ENCODE measurements at places on chromosomes 7 and 10.

DNA sequence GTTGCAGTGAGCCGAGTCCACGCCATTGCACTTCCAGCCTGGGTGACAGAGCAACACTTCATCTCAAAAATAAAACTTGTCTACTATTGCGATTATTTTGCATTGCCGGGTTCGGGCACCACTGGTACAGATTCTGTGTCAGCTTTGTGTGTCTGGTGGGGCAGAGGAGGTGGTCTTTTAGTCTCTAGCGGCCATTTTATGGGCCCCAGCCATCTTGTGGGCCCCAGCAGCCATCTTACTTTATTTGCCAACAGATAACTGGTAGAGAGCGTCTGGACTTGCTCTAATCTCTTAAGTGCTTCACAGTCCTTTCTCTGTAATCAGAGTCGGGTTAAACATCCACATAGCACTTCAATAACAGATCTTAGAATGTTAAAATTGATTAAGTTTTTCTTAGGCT lies 4.9 kb downstream of the BUD23 start:
- DNase-seq = no peak

GRCh38 chr7:141700848-141701371 lies 1.1 kb downstream of the DENND11 start:
- DNase-seq = no peak

GRCh38 chr10:129727071-129727470 lies 237.0 kb downstream of the EBF3 start:
- no peak for DNase-seq

- no peak for DNase-seq
Measured at GRCh38 chr7:75953931-75954330, 39.0 kb downstream of the POR start.

- DNase-seq = no peak
Measured at GRCh38 chr10:97762816-97763215, 9.0 kb downstream of the SFRP5 start.

GRCh38 chr10:31707093-31708039 lies 221.3 kb downstream of the ARHGAP12 start:
- peak; percentile 73 for DNase-seq

- DNase-seq = no peak
Measured at GRCh38 chr10:61634746-61635145, 28.0 kb upstream of the CABCOCO1 start.

- no peak for DNase-seq
Measured at GRCh38 chr7:134890246-134891240, 95.8 kb upstream of the AGBL3 start.

- DNase-seq = no peak
Measured at GRCh38 chr10:27464993-27465392, 39.1 kb upstream of the RAB18 start.

DNA sequence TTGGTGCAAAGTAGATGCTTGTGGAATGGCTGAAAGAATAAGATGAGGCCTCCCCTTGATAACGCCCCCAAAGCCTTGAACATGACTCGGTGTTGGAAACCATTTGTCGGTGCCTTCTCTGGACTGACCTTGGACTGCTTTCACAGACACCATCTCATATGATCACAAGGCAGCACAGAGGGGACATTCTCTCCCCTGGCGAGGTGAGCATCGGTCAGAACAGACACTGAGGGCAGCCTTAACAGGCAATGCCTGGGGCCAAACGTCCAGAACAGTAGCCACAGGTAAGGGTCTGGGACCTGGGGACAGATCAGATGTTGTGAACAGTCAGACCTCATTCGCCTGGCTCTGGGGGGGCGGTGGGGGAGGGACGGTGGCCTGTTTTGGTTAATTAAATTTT lies 2.8 kb upstream of the TRRAP start:
- DNase-seq = no peak

GRCh38 chr7:33494474-33494873 lies 365.1 kb downstream of the BBS9 start:
- DNase-seq = no peak

All from HFF-Myc (cell line).